Stimulated activated CD4-positive, alpha-beta T cell treated with anti-CD3 and anti-CD28 coated beads, Interleukin-4, amount 100 ng/mL, for 24 hours (primary cell): ENCODE measurements at places on chromosomes 11 and 22.
A peak's percentile ranks its signal among the peaks of the same experiment; 100 is the strongest.

GRCh38 chr11:122797651-122798050, 40.6 kb upstream of the CRTAM start:
- no peak for DNase-seq

GRCh38 chr22:39719559-39720450, 149.3 kb downstream of the CACNA1I start:
- no peak for DNase-seq

- no peak for DNase-seq
Observed at GRCh38 chr22:37797874-37798500, 9.7 kb upstream of the GCAT start.

DNA sequence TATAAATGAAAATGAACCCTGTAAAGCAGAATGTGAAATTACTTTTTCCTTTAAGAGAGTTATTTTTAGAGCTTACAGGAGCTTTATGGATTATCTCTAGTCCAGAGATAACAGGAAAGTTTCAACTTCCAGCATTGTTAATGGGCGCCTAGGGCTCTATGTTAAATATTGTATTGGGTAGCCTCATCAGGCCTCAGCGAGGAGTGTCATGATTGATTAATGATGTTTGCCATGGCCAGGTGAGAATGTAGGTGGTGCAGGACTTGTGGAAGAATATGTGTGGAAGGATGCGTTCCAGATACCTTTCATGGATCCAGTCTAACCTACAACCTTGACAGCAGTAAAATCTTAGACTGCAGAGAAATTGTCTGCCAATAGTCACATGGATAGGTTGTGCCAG, 50.6 kb downstream of the ME3 start:
- no peak for DNase-seq

- no peak for DNase-seq
Observed at GRCh38 chr11:3838504-3838903, 2.3 kb downstream of the RHOG start.

DNA sequence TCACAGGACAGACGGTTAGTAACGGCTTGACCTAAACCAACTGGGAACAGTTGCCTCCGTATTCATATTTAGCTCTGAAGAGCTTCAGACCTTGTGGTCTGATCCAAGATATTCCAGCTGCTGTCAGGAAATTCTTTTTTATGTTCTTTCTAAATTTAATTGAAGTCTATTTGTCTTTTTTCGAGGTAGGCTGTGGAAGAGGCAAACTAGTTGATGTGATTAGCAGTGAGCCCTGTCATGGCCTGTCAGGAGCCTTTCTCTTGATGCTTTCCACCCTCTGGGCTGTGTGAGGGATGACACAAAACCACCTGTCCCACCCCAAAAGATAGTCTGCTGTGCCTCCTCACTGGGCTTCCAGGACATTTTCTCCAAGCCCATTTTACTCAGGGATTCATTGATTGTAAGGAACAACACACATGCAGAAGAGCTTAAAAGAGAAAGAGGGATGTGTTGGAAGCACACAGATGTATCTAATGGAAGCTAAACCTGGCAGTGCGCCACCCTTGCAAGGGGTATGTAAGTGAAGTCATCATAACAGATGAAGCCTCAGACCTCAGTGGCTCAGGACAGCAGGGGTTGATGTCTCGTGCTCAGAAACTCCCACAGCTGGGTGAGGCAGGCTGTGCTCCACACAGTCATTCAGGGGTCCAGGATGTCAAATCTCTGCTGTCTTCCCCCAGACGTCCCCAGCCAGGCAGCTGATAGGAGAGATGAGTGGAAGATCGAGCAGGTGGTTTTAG, 170.0 kb downstream of the NCAM1 start:
- no peak for DNase-seq

DNA sequence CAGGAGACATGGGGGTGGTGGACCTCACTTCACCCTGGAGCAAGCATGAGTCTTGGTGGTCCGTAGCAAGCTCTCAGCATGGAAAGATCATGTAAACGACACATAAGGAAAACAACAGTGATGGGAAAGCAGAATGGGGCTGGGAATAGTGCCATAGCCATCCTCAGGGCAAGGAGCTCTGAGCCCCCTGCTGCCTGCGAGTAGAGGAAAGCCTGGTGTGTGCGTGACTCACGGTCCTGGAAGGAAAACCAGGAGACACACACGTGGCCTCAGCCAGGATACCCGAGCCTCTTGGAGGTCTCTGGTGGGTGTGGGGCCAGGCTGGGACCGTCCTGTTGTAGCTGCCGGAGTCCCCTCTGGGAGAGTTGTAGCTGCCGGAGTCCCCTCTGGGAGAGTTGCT, 12.4 kb downstream of the SHANK3 start:
- DNase-seq, result no peak

- DNase-seq, result no peak
Observed at GRCh38 chr11:21622995-21623394, 569.9 kb upstream of the ANO5 start.

- DNase-seq, result no peak
Observed at GRCh38 chr11:33125611-33126010, 35.7 kb downstream of the CSTF3 start.

DNA sequence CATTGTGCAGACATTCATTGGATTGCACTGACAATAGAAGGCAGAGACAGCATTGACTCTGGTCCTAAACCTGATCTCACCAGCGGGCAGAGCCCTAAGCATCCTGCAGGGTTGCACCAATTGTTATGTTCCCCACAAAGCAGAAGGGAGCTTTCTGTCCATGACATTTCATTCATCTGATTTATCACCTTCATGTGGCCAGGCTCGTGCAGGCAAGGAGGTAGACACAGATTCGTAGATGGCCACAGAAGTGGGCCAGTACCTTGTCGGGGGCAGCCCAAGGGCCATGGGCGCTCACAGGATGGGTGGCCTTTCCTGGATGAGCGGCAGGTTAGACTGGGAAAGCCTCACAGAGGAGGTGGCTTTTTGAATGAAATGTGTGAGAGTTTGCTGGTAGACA, 2.9 kb downstream of the TSKU start:
- DNase-seq, result no peak

GRCh38 chr11:111910676-111911562, 651 bp downstream of the CRYAB start:
- DNase-seq, result no peak

GRCh38 chr11:112784323-112785073, 176.7 kb upstream of the NCAM1 start:
- DNase-seq, result no peak

GRCh38 chr11:76074148-76075095, 131.9 kb downstream of the WNT11 start:
- no peak for DNase-seq

DNA sequence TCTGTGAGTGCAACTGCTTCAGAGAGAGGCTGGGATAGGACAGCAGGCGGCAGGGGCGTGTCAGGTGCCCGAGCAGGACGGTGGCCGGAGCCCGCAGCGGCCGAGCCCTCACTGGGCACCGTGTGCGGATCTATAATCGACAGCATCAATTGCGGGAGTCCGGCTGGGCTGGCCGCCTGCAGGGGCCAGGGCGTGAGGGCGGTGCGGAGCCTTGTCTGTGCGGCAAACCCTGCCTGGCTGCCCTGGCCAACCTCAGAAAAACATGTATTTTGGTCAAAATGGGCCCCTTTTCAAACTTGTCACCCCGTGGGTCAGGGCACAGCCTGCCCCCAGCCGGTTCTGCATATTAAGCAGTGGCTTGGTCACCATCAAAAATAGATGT, 91.3 kb upstream of the KCNQ1OT1 start:
- DNase-seq, result no peak

DNA sequence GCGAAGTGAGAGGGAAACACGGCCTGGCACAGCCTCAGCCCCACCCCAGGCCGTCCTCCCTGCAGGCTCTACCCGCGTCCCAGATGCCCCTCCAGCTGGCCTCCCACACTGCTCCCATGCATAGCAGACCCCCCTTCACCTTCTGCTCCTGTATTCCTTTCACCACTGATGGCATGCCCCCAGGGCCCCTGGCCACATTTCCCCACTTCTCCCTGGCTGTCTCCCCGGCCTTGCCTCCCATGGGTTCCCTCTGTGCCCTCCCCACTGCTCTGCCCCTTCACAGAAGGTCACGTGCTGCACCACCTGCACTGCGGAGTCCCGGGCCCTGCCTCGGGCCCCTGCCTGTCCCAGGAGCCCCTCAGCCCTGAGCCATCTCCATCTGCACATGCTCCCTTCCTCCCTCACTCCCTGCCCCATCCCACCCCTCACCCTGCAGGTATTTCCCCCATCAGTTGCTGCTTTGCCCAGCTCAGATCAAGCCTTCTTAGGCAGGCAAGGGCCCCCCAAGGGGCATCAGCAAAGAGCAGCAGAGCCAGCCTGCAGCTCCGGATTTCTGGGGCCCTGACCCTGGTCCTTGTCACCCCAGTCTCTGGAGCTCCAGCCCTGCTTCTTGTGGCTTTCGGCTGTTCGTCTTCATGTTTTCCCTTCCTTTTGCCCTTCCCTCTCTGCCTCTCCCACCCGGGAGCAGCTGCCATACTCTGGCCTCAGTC, 46.4 kb downstream of the GAB4 start:
- DNase-seq, result no peak

- no peak for DNase-seq
Observed at GRCh38 chr11:81942646-81943045, 791.0 kb downstream of the FAM181B start.

DNA sequence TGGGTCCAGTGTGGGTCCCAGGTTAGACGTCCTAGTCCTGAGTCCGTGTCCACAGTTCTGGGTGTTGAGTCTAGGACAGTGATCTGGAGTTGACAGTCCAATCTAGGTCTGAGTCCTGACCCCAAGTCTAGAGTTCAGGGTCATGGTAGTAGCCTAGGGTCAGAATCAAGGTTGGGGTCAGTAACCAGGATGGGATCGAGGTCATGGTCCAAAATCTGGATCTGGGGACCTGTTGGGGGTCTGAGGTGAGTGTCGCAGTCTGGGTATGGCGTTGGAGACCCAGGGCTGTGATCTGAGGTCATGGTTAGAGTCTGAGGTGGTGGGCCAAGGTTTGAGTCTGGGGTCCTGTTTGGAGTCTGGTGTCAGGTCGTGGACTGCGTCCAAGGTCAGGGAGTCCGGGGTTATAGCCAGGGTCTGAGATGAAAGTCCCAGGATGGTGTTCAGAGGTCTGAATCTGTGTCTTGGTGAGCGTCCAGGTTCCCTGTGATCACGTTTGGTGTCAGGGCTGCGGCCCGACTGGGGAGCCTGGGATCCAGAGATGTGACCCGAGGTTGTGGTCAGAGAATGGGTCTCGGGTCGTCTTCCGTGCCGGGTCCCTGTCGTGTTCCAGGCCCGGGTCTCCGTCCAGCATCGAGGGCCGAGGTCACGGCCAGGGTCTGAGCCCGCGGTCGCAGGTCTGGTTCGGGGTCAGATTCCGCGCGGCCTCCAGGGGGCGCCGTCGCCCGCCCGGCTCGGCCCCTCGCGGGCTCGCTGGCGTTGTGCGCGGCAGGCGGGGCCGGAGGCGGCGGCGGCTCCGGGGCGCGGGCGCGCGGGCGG, 432 bp upstream of the GRK2 start:
- DNase-seq, result peak; percentile 78

DNA sequence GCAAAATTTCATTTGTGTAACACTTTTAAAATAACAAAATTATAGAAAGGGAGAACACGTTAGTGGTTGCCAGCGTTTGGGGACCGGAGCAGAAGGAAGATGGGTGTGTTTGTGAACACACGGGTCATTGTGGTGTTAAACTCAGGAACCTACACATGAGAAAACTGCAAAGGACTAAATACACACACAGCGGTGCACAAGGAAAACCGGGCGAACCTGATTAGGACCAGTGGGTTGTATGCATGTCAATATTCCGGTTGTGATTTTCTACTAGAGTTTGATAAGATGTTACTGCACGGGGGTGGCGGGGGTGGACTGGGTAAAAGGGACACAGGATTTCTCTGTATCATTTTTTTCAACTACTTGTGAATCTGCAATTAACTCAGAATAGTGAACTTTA, 351.2 kb downstream of the OPCML start:
- no peak for DNase-seq
